ENCODE measurements at places on chromosomes 6 and 20.
A peak's percentile ranks its signal among the peaks of the same experiment; 100 is the strongest.

GRCh38 chr6:33716379-33716778, 4.9 kb upstream of the UQCC2 start:
- DNase-seq = no peak

- no peak for DNase-seq
Observed at GRCh38 chr6:157689875-157690274, 133.2 kb upstream of the SNX9 start.

DNA sequence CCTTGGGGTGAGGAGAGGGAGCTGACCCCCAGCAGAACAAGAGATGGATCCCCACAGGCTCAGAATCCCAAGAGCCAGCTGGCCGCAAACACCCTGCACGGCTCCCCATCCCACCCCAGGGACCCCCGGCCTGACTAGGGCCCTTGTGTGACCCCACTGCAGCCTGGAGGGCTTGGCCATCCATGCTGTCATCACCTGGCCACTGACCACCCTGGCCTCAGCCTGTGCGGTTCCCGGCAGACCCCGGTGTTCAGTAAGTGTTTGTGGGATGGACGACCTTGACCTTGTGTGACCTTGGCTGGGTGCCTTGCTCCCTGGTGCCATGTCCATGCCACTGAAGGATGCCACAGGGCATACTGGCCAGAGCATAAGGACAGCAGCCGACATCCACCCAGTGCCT, 328.3 kb downstream of the TAF4 start:
- DNase-seq = no peak

GRCh38 chr6:11218538-11219399, 13.7 kb downstream of the NEDD9 start:
- no peak for DNase-seq

GRCh38 chr6:127945434-127946097, 44.7 kb upstream of the THEMIS start:
- no peak for DNase-seq

DNA sequence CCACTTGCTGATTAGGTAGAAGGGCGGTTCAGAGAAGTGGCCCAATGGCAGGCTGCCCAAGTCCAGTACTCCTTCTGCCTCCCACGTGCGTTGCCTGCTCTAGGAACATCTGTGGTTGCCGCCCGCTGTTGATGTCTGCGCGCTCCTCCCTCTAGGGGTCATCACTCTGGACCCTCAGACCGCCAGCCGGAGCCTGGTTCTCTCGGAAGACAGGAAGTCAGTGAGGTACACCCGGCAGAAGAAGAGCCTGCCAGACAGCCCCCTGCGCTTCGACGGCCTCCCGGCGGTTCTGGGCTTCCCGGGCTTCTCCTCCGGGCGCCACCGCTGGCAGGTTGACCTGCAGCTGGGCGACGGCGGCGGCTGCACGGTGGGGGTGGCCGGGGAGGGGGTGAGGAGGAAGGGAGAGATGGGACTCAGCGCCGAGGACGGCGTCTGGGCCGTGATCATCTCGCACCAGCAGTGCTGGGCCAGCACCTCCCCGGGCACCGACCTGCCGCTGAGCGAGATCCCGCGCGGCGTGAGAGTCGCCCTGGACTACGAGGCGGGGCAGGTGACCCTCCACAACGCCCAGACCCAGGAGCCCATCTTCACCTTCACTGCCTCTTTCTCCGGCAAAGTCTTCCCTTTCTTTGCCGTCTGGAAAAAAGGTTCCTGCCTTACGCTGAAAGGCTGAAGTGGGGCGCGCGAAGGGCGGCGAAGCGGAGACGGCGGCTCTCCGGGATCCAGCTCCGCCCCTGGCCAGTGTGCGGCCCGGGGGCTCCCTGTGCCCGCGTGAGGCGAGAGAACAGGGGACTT, 8.5 kb downstream of the TRIM15 start:
- peak; percentile 20 for DNase-seq

DNA sequence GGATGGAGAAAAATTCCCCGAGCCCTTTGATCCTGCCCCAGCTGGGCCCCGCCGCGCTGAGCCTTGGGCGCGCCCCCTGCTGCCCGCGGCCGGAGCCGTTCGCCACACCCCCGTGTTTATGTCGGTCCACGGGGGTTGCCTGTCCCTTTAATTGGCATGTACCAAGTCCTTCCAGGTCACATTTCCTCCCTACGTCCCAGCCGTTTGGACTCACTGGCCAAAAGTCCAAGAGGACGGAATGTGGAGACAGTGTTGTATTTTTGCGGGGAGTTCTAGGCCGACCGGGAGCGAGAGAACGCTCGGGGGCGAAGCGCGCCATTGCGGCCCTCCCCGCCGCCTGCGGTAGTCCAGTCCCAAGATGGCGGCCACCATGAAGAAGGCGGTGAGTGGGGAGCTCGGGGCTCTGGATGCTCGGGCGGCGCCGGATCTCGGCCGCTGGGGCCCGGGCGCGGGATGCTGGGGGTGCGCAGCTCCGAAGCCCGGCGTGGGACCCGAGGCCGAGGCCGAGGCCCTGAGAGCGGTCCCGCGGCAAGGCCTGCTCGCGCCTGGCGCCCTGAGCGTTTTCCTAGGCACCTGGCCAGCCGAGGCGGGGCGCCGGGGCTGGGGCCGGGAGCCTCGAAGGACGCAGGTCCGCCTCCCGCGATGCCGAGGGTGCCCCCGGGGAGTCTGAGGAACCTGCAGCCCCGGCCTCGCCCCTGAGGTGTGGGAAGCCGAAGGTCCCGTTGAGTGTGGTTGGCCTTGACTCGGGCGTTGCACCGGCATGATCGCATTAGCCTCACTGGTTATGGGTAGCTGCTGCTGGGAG, at the start of gene PFDN4:
TSS of gene PFDN4 (plus strand) at position 345 of the 805 bp plus-strand sequence. CDS start at position 359, 14 bp downstream.
- peak; percentile 87 for DNase-seq

GRCh38 chr6:126444659-126445273, 104.9 kb downstream of the CENPW start:
- no peak for DNase-seq

DNA sequence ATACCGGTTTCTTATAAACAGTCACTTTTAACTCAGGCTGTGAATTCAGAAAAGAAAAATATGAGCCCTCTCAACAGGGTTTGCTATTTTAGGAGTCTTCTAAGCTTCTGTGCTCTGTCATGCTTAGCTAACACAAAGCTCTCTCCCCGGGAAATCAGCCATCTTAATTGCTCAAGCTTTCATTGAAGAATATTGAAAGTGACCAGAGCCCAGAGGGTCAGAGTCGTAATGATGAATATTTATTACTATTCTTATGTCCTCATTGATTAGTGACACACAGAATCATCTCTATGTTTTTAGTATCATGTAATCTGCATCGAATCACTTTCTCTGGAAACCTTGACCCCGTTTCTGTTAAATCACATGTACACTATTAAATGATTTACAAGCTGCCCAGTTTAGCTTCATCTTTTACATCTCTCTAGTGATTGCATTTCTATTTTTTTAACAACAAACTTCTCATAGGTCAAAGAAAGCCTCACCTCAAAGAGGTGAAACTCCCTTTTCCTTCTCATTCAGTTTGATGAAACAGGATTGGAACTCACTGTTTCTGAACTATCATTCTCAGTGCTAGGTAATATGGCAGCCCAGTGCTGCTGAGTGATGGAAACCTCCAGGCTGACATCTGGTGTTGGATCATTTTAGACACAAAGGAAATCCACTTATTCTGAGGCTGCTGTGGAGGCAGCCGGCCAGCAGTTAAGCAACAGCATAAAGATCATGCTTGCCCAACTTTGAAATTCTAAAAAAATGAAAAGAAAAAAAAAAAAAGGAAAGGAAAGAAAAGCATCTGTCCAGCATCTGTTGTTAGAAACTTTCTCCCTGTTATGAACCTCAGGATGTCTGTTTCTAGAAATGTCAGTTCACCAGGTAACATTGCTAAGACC, 96.3 kb downstream of the RFPL4B start:
- DNase-seq = no peak

DNA sequence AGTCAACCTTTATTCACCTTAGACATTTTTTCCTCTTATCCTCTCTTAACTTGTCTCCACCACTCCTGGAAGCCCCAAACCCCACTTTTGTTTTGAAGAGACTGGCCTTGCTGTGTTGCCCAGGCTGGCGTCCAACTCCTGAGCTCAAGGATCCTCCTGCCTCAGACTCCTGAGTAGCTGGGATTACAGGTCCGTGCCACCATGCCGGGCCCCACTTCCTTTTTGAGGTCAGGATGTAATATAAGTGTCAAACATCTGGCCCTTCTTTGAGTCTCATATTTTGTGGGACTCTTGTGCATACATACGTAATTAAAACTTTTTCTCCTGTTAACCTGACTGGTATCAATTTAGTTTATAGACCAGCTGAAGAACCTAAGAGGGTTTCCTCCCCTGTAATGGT, 1.4 kb upstream of the CDK19 start:
- DNase-seq = peak; percentile 73

DNA sequence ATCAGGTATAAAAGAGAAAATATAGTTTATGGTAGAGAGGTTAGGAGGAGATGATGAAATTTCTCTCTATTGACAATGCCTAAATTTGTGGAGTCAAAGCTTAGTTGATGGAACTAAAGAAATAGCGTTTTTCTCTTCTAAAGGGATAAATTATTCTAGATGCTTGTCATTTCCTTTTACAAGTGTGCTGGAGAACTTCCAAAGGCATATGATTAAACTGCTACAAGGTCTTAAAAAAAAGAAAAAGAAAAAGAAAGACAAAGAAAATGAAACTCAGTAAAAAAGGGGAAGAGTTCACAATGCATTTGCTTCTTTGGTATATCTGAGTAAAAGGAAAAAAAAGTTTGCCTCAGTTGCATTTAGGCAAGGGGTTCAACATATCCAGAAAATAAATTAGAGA, 499.8 kb upstream of the PTCHD4 start:
- no peak for DNase-seq

GRCh38 chr6:105001906-105002305, 45.0 kb downstream of the LIN28B start:
- DNase-seq = no peak

GRCh38 chr6:166587631-166588413, 1.3 kb upstream of the RAMACL start:
- peak; percentile 82 for DNase-seq

GRCh38 chr20:59253779-59254319, 46.6 kb upstream of the EDN3 start:
- peak; percentile 95 for DNase-seq

Data from NB4 (cell line).